ENCODE measurements at places on chromosomes 2 and 18.

GRCh38 chr2:24818721-24819167 is 25.5 kb downstream of the CENPO start:
- DNase-seq: no peak

DNA sequence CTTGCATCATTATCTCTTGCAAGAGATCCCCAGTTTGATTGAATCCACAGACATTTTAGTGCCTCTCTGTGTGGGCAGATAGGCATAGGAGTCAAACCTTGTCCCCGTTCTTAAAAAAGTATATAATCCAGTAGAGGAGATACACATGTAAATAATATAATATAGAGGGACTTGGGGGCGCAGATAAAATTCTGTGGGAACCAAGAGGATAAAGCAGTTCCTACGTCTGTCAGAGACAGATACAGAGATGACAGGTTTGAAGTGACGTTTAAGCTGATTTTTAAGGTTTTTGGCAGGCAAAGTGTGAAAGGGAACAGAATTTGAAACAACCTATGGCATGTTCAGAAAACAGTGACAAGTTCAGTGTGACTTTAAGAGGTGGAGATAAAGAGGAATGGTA is 63.1 kb downstream of the CAB39 start:
- no peak for DNase-seq

GRCh38 chr2:204722691-204723090 is 177.4 kb downstream of the PARD3B start:
- no peak for DNase-seq

GRCh38 chr18:59686260-59686659 is 11.0 kb downstream of the CCBE1 start:
- DNase-seq: no peak
